ENCODE measurements at places on chromosomes 5 and 9. TPM values are rescaled to one million over a fixed set of nuclear protein-coding genes. Genes with fewer than 3 reads are reported as not detected.

The PPP3R2 gene
- not detected for total RNA-seq

GRCh38 chr9:35905912-35906679 is at the start of gene HRCT1:
Gene HRCT1, plus strand, starts transcription at chr9:35906202. Its CDS starts 86 bp downstream, at chr9:35906288.
- DNase-seq: peak; percentile 97

GRCh38 chr5:119743927-119744326 is 114.6 kb downstream of the FAM170A start:
- DNase-seq: peak; percentile 24

- DNase-seq: no peak
Measured at GRCh38 chr5:72388646-72389045, 68.5 kb downstream of the PTCD2 start.

DNA sequence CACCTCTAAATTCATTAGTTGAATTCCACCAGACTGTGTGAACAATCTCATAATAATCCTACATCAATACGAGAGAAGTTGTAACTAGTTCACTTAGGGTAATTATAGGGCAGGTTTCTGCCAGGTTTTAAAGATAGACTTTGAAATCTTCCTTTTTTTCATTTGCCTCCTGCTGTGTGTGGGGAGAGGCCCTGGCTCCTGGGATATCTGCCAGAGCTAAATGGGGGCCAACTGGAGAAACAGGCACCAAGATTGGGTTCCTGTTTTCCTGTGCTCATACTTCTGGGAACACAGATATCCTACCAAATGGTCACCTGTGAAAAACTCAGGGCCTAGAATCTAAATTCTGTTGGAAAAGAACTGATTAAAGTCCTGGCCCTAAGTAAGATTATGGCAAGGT is 42.3 kb downstream of the SH3RF2 start:
- DNase-seq: peak; percentile 11

- no peak for DNase-seq
Measured at GRCh38 chr9:105473221-105473620, 25.4 kb downstream of the FSD1L start.

GRCh38 chr9:95383185-95383676 is 65.7 kb upstream of the FANCC start:
- DNase-seq: no peak

The SLC6A7 gene
- not detected for total RNA-seq

Measured in tongue (tissue), 3 donors.